SK-MEL-5 (cell line): ENCODE measurements at places on chromosomes 3 and 15. TPM values are rescaled to one million over a fixed set of nuclear protein-coding genes. Genes with fewer than 3 reads are reported as not detected.

CSPG5 gene
- total RNA-seq: 3.8 and 4.3 TPM in 2 replicates

SLC9A9 gene
- 0.45 and 0.64 TPM in 2 replicates for total RNA-seq

NPAP1 gene
- not detected in 2 replicates for total RNA-seq

GRK7 gene
- not detected in 2 replicates for total RNA-seq

ACKR4 gene
- not detected in 2 replicates for total RNA-seq

GP9 gene
- not detected in 2 replicates for total RNA-seq
